LoVo (cell line): ENCODE measurements at places on chromosomes 1 and 21.

GRCh38 chr1:8409106-8409505 lies 91.2 kb downstream of the SLC45A1 start:
- peak; percentile 38 for DNase-seq

GRCh38 chr1:2231532-2232254 lies 3.6 kb downstream of the SKI start:
- no peak for DNase-seq

GRCh38 chr1:159756397-159756796 lies 24.4 kb upstream of the DUSP23 start:
- no peak for DNase-seq

GRCh38 chr1:222171005-222171404 lies 376.9 kb downstream of the HHIPL2 start:
- no peak for DNase-seq

- DNase-seq = no peak
Measured at GRCh38 chr1:180309338-180309737, 79.3 kb downstream of the LHX4 start.

DNA sequence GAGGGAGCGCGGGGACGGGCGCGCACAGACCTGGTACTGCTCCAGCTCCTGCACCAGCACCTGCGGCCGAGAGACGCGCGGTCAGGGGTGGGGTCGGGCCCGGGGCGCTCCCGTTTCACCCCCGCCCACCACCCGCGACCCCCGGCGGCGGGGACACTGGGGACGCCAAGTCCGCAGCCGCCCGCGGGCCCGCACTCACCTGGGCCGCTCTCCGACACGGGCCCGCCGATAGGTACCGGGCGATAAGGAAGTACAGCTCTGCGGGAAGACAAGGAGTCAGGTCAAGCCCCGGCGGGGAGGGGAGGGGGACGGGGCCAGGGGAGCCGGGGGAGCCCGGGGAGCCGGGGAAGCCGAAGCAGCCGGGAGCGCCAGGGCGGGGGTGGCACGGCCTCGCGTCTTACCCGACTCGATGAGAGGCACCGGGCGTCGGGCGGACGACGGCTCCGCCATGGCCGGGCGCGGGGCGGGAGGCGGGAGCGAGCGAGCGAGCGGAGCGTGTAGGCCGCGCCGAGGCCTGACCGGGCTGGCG lies 326 bp downstream of the BRWD1 start:
- no peak for DNase-seq

GRCh38 chr1:95245029-95245428 lies 11.0 kb downstream of the RWDD3 start:
- DNase-seq = no peak

DNA sequence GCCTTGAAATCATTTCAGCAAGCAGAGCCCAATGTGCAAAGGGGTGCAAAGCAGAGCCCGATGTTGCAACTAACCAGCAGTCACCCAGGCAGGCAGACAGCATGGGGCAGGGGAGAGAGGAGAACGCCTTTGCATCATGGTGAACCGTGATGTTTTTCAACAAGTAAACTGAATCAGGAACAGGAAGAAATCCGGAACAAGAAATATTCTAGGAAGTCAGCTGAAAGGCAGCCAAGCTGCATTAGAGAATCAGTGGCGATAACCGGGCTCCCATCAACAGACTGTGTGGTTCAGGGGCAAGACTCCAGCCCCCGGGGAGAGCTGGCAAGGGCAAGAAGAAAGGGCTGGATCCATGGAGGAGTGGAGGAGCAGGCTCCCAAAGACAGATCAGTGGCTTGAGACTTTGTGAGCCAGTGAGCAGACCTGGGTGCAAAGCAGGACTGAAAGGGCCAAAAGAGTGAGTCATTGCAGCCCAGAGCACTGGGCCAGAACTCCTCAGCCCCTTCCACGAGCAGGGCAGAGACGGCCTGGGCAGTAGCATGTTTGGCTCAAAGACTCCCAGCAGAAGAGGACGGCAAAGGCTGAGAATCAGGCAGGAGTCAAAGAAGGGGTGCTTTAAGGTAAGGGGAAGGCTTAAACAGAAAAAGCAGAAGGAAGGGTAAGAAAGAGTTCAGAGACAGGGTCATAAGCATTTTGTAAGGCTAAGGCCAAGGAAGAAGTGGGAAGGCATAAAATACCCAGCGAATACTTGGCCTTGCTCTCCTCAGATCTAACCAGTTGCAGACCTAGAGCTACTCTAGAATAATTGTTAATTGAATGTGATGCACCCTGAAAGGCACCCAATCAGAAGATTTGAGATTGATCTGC lies 155.0 kb downstream of the SETD4 start:
- DNase-seq = no peak

GRCh38 chr1:212237651-212238050 lies 47.6 kb upstream of the PPP2R5A start:
- peak; percentile 33 for DNase-seq

GRCh38 chr1:43565600-43566360 lies 35.1 kb downstream of the PTPRF start:
- no peak for DNase-seq
